ENCODE measurements at places on chromosomes 4 and X.

GRCh38 chrX:41705680-41706374 is 17.1 kb downstream of the GPR34 start:
- peaks cover 25% of the 10 kb centered on the region for H3K4me1 ChIP-seq
- H3K4me3 ChIP-seq = peak overlapping the region; percentile 64
- H3K27ac ChIP-seq = peak overlapping the region; percentile 13
- peaks cover 2% of the 10 kb centered on the region for H3K36me3 ChIP-seq
- no peaks in the 10 kb centered on the region for H3K27me3 ChIP-seq

GRCh38 chrX:153972368-153973126 is at the start of gene TMEM187:
TSS of gene TMEM187 (plus strand) at chrX:153972754. CDS start at chrX:153982063, 9,309 bp downstream.
- DNase-seq = peak; percentile 82
- H3K4me3 ChIP-seq = peak within 1 kb of the TSS; percentile 100
- H3K27ac ChIP-seq = peak within 1 kb of the TSS; percentile 100
- peaks cover 9% of the 10 kb centered on the region for H3K4me1 ChIP-seq
- H3K27me3 ChIP-seq = no peaks in the 10 kb centered on the region

DNA sequence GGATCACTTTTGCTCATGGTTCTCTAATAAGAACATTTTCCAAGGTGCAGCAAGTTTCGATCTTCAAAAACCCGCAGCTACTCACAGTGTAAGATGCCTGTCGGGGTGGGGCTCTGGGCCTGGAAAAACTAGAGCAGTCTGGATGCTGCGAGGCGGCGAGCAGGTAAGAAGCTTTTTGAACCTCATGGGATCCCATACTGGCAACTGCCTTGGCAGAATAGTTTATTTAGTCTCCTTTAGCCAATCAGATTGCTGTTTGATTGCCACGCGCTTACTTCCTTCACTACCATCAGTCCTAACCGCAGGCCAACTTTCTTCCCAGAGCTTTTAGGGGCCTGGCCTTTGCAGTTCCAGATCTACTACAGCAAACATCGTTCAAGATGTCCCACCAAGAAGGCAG is 61.3 kb upstream of the MAGEB10 start:
- no peaks in the 10 kb centered on the region for H3K27me3 ChIP-seq
- H3K4me1 ChIP-seq = no peaks in the 10 kb centered on the region
- peaks cover 4% of the 10 kb centered on the region for H3K36me3 ChIP-seq
- no peak for DNase-seq
- no peak overlapping the region for H3K4me3 ChIP-seq

GRCh38 chrX:133175605-133176004 is 42.5 kb downstream of the TFDP3 start:
- DNase-seq = no peak
- H3K27ac ChIP-seq = no peak overlapping the region
- no peaks in the 10 kb centered on the region for H3K36me3 ChIP-seq
- no peak overlapping the region for H3K4me3 ChIP-seq

DNA sequence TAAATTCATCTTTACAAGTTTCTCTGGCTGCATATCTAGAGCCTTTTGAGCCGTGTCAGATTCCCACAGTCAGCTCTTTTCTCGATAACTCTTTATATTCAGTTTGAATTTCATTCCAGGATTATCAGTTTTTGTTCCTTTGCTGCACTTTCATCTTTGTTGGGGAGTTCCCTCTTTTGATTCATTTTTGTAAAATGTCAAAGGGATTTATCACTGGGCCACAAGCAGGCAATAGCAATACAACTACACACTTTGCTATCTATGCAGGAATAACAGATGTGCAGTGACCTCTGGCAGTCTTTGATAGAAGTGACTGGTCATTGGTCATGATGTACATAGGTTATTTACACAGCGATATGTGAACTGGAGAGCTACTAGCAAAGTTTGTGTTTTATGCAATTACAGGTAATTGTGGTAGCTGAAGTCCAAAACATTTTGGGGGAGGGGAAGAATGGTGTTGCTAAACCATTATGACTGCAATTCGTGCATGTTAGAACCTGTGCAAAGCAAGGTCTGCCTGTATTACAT is 43.8 kb downstream of the HPGDS start:
- no peaks in the 10 kb centered on the region for H3K27me3 ChIP-seq
- no peaks in the 10 kb centered on the region for H3K4me1 ChIP-seq
- no peaks in the 10 kb centered on the region for H3K36me3 ChIP-seq
- H3K4me3 ChIP-seq = no peak overlapping the region
- no peak overlapping the region for H3K27ac ChIP-seq

DNA sequence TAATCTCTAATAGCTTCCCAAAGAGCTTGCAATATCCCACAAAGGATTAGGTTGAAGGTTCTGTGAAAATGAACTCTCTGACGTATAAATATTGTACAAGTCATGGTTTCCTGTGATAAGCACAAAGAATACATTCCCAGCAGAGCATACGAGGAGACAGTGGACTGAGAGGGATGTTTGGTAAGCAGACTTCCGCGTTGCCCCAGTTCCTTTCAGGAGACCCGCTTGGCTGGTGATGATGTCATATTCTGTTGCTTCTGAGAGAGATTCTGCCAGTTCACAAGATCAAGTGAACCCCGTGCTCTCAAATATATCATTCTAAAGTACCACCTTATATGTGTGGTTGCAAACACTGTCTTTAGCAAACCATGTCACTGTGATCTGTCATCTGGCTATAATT is 323.9 kb upstream of the CASK start:
- no peak overlapping the region for H3K27ac ChIP-seq
- H3K36me3 ChIP-seq = no peaks in the 10 kb centered on the region
- H3K4me1 ChIP-seq = no peaks in the 10 kb centered on the region

DNA sequence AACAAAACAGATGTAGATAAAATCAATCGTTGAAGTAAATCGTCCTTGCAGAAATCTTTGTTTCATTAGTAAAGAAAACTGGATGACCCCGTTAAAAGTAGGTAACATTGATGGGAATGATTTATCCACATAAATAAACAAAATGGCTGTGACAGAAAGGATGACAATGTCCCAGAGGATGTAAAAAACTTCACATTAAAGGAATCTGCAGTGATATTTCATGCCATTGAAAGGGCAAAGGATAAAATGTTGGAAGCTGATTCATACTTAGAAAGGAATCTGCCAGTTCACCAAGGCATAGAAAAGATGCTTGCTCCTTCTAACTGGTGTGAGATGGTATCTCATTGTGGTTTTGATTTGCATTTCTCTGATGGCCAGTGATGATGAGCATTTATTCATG is 24.2 kb upstream of the EPGN start:
- H3K27me3 ChIP-seq = no peaks in the 10 kb centered on the region
- no peaks in the 10 kb centered on the region for H3K4me1 ChIP-seq
- no peak for DNase-seq
- H3K27ac ChIP-seq = no peak overlapping the region

GRCh38 chr4:8188743-8189550 is 10.1 kb upstream of the SH3TC1 start:
- no peaks in the 10 kb centered on the region for H3K27me3 ChIP-seq
- H3K27ac ChIP-seq = no peak overlapping the region
- H3K4me3 ChIP-seq = no peak overlapping the region

DNA sequence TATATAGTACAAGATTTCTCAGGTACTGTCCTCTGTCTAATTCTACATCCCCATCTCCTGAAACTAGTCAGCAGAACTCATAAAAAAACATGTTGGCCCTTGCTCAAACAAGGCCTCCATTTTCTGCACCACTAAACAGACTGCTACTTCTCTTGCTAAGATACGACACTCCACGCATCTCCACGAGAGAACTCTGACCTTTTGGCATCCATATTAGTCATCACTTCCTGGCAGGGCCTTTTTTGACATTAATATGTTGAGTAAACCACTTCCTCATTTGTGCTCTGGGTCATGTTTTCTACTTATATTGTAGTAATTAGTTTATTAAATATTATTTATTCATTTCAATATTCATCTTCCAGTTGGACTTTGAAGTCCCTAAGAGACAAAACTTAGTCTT is 65.6 kb downstream of the DCAF8L1 start:
- H3K36me3 ChIP-seq = no peaks in the 10 kb centered on the region
- no peaks in the 10 kb centered on the region for H3K27me3 ChIP-seq
- H3K4me3 ChIP-seq = no peak overlapping the region
- DNase-seq = no peak
- no peaks in the 10 kb centered on the region for H3K4me1 ChIP-seq

DNA sequence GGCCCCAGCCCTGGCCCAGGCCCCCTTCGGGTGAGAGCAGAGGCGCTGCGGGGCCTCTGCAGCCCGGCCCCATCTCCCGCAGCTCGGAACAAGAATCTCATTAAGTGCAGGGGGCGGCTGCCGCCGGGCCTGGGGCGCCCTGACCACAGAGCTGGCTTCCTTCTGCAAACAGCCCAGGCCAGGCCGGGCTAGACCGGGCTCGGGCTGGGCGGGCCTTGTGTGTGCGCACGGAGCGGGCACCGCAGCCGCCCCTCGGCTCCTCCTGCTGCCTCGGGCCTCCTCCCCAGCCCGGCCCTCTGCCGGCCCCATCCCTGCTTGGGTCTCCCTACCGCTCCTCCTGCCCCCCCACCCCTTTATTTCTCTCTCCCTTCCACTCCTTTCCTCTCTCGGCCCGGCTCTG is 83.3 kb downstream of the EFNB1 start:
- DNase-seq = no peak
- no peaks in the 10 kb centered on the region for H3K36me3 ChIP-seq
- H3K27me3 ChIP-seq = peaks cover 1% of the 10 kb centered on the region
- H3K4me3 ChIP-seq = no peak overlapping the region
- peaks cover 2% of the 10 kb centered on the region for H3K4me1 ChIP-seq

- H3K36me3 ChIP-seq = no peaks in the 10 kb centered on the region
- no peak overlapping the region for H3K27ac ChIP-seq
- no peak overlapping the region for H3K4me3 ChIP-seq
These were observed 221.2 kb upstream of the STK26 start for GRCh38 chrX:131801911-131802310.

- no peak overlapping the region for H3K4me3 ChIP-seq
- peaks cover 20% of the 10 kb centered on the region for H3K36me3 ChIP-seq
- no peaks in the 10 kb centered on the region for H3K27me3 ChIP-seq
- no peak overlapping the region for H3K27ac ChIP-seq
- H3K4me1 ChIP-seq = no peaks in the 10 kb centered on the region
- DNase-seq = no peak
These were observed 334.5 kb upstream of the SLC7A11 start for GRCh38 chr4:138576684-138577083.

- no peaks in the 10 kb centered on the region for H3K27me3 ChIP-seq
- no peak overlapping the region for H3K27ac ChIP-seq
- H3K4me3 ChIP-seq = no peak overlapping the region
These were observed 95.2 kb upstream of the RPS6KA3 start for GRCh38 chrX:20361890-20362262.

GRCh38 chrX:152945021-152945979 is 47.4 kb downstream of the ZNF185 start:
- H3K4me1 ChIP-seq = peaks cover 16% of the 10 kb centered on the region
- no peaks in the 10 kb centered on the region for H3K27me3 ChIP-seq
- no peak overlapping the region for H3K4me3 ChIP-seq
- peaks cover 22% of the 10 kb centered on the region for H3K36me3 ChIP-seq
- no peak for DNase-seq

DNA sequence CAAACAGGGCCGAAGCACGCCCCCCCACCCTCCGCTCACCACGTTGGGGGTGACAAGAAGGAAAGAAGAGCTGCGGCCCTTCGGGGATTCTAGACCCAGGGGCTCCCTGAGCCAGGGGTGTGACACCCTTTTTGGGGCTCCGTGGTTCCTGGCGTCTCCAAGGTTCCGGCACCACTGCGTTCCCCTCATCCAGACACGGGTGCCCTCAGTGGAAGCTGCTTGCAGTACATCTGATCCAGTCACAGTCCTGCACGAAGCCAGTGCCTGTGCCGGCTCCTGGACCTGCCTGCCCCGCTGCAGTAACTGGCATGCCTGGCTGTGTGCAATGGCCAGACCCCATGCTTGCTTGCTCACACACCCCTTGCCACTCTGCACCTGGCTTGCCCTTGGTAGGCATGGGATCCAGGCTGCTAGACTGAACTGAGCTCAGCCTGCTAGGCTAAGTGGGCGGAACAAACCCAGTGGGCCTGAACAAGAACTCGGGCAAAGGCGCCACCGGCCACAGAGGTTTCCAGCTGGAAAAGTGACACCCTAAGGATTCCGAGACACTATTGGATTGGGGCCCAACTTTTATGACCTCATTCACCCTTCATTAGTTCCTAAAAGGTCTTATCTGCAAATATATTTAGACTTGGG is 420.4 kb upstream of the AGA start:
- DNase-seq = no peak
- H3K27ac ChIP-seq = no peak overlapping the region
- no peaks in the 10 kb centered on the region for H3K36me3 ChIP-seq
- H3K27me3 ChIP-seq = no peaks in the 10 kb centered on the region
- no peak overlapping the region for H3K4me3 ChIP-seq
- H3K4me1 ChIP-seq = no peaks in the 10 kb centered on the region

- no peak for DNase-seq
- no peak overlapping the region for H3K27ac ChIP-seq
- H3K4me1 ChIP-seq = no peaks in the 10 kb centered on the region
- no peaks in the 10 kb centered on the region for H3K36me3 ChIP-seq
- peaks cover 6% of the 10 kb centered on the region for H3K27me3 ChIP-seq
These were observed 59.1 kb upstream of the GRPEL1 start for GRCh38 chr4:7126981-7127380.

- no peak overlapping the region for H3K4me3 ChIP-seq
- no peaks in the 10 kb centered on the region for H3K4me1 ChIP-seq
- H3K27me3 ChIP-seq = peaks cover 19% of the 10 kb centered on the region
These were observed 263.8 kb upstream of the LCORL start for GRCh38 chr4:18285357-18285756.

- H3K4me1 ChIP-seq = peaks cover 2% of the 10 kb centered on the region
- no peak overlapping the region for H3K27ac ChIP-seq
- no peak overlapping the region for H3K4me3 ChIP-seq
- no peaks in the 10 kb centered on the region for H3K36me3 ChIP-seq
- no peaks in the 10 kb centered on the region for H3K27me3 ChIP-seq
These were observed 90.5 kb upstream of the RAPGEF2 start for GRCh38 chr4:159012381-159012780.

DNA sequence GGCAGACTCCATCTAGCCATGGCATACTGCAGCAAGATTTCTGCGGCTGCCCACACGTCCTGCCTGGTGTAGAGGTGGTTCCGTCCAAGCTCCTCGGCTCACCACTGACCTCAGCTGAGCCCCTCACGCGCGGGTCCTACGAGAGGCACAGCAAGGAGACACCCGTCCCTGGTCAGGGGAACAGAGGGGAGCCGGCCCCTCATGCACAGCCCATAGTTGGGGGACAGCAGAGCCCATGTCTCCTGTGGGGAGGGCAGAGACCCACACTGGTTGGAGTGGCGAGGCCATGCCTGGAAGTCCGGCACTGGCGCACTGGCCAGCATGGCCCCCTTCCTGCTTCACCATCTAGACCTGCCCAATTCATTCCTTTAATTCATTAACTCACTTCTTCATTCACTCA is 80.8 kb downstream of the HTRA3 start:
- no peak overlapping the region for H3K4me3 ChIP-seq
- no peak overlapping the region for H3K27ac ChIP-seq
- no peaks in the 10 kb centered on the region for H3K27me3 ChIP-seq
- no peak for DNase-seq
- H3K36me3 ChIP-seq = no peaks in the 10 kb centered on the region

- no peak overlapping the region for H3K4me3 ChIP-seq
- no peak for DNase-seq
- H3K36me3 ChIP-seq = no peaks in the 10 kb centered on the region
These were observed 31.0 kb upstream of the FGF5 start for GRCh38 chr4:80235451-80235850.

All from naive thymus-derived CD8-positive, alpha-beta T cell (primary cell).